ENCODE measurements at places on chromosomes 4 and X.
A peak's percentile ranks its signal among the peaks of the same experiment; 100 is the strongest.

- peak; percentile 49 for DNase-seq
Measured at GRCh38 chrX:108447303-108447702, 7.7 kb downstream of the COL4A5 start.

DNA sequence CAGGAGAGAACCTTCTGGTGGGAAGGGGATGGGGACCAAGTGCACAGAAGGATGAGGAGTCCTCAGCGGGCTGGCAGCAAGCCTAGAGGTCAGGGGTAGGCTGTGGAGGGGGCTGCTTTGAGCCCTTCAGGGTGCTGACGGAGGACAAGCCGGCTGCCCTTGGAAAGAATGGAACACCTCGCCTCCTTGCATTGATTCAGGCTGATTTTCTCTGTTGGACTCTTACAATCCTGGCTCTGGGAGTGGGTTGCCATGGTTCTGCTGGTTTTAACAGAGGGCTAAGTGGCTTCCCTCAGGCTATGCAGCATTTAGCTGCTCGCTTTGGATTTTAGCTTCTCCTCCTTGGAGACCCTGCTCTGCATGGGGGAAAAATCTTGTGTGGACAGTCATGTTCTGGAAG lies 49.4 kb upstream of the CHRNA9 start:
- DNase-seq = no peak

- DNase-seq = peak; percentile 53
Measured at GRCh38 chr4:173301518-173302201, 32.5 kb downstream of the HMGB2 start.

- DNase-seq = no peak
Measured at GRCh38 chr4:120853161-120853935, 69.2 kb downstream of the PRDM5 start.

- peak; percentile 34 for DNase-seq
Measured at GRCh38 chr4:39591290-39591689, 47.4 kb downstream of the SMIM14 start.

- peak; percentile 2 for DNase-seq
Measured at GRCh38 chr4:30948653-30949052, 228.5 kb downstream of the PCDH7 start.

GRCh38 chr4:180550106-180550505 lies 1693.1 kb upstream of the TENM3 start:
- no peak for DNase-seq

DNA sequence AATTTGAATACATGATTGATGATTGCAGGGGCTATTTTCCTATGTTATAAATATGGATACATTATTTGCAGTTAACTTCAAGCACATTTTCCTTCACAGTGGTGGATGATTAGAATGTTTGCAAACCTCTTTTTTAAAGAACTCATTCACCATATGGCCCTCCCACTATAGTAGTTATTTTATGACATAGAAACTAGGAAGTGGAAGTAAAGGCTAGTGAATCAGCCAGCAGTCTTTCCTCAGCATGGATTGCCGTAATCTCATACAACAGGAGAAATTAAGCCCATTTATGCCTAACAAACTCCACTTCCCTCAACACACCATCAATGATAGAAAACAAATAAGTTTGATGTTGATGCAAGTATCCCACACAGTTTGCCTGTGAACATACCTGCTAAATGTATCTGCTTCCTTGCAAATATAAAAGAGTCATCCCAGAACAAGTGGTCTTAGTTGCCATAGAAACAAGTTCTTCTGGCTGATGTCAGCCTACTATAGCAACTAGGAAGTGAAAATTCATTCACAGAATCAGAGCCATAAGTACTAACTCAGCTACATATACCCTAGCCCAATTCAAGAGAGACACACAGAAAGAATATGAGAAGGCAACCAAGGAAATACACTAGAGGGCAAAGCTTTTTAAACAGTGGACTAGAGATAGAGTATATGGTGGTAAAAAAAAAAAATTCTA lies 100.9 kb upstream of the RADX start:
- DNase-seq = no peak

DNA sequence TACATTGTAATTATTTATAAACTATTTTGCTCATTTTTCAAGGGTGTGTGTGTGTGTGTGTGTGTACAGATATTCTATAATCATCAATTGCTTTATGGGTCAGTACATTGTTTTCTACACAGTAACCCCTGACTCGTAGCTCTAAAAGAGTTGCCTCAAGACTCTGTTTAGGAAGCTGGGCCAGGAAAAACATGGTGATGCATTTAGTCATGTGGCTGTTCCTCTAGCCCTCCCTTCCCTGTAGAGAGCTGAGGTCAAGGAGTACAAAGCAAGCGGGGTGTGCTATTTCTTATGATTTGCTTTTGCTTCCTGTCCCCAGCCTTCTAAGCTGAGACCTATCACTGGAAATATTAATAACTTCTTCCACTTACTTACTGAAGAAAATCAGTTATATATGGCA lies 34.8 kb upstream of the SPANXD start:
- peak; percentile 18 for DNase-seq

GRCh38 chr4:64796581-64796980 lies 387.3 kb upstream of the TECRL start:
- DNase-seq = no peak

DNA sequence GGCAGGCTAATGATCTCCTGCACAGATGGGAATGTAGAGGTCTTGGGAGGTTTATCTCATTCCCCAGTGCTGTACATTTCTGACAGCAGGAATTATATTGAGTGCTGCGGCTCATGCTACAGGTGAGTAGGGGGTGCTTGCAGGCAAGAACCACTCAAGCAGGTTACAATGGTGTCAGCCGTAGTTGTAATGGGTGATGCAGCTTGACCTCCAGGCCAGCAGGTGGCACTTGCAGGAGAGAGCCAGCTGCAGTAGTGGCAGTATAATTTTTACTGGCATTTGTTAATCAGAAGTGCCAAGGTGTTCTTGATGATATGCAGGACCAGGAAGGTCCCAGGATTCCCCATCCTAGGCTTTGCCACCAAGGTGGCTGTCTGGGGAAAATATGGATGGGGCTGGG lies 759.6 kb upstream of the NDST4 start:
- no peak for DNase-seq

DNA sequence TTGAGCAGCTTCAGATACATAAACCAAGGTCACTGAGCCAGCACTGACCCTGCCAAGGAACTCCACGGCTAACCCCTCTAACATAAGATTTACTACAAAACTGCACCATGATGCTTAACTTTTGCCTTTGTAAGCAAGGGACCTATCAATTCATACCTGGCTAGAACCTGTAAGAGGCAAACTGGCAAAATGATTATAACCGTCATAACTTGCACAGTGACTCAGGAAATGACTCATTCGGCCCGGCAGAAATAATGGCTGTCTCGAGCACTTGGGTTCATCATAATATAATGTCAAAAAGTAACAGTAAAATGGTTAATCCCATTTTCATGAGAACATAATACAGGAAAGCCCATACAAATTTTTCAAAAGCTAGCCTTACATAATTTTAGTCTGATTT lies 17.2 kb downstream of the RASGEF1B start:
- DNase-seq = peak; percentile 42

GRCh38 chr4:149914119-149915115 lies 98.8 kb upstream of the IQCM start:
- DNase-seq = peak; percentile 46

- DNase-seq = no peak
Measured at GRCh38 chr4:140611854-140612253, 43.1 kb upstream of the UCP1 start.

- peak; percentile 68 for DNase-seq
Measured at GRCh38 chrX:140712413-140713173, 3.0 kb downstream of the LINC00632 start.

DNA sequence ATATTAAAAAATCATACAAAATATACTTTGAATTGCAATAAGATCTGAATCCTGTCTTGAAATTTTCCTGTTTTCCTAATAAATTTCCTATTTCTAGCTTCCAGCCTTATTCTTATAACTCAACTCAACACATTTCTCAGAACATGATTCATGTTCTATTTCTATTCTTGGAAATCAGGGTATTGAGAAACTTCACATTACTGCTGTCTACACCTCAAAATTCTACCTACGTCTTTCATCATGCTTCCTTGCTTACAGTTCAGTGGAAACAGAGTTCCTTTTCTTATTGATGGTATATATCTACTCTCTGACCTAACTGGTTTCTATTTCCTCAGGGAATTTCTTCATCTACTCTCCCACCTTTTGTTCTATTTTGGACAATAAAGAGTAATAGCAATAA lies 2139.0 kb downstream of the ARAP2 start:
- DNase-seq = no peak

GRCh38 chr4:77184974-77185373 lies 28.0 kb downstream of the CCNG2 start:
- no peak for DNase-seq

- DNase-seq = peak; percentile 13
Measured at GRCh38 chr4:138706201-138706600, 309.4 kb upstream of the NOCT start.

GRCh38 chrX:114267142-114267541 lies 316.7 kb upstream of the HTR2C start:
- DNase-seq = no peak

DNA sequence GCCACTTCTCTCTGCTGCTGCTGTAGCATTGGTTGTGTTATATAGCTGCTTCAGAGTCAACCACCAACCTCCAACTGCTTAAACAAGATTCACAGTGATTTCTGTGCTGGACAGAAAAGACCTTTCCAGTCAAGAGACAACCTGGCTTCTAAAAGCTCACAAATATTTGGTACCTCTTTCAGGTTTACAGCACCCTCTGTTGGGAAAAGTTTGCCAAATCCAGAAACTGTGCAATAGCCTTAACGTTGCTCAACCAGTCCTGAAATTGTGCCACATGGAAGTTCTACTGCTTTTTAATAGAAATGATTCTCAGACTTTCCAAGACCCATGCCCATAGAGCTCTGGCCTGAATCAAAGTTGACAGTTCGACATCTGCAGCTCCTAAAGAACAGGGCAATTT lies 842.1 kb upstream of the HTR2C start:
- DNase-seq = peak; percentile 55

GRCh38 chrX:136496764-136497555 lies 432 bp upstream of the HTATSF1 start:
- DNase-seq = peak; percentile 93

- peak; percentile 35 for DNase-seq
Measured at GRCh38 chr4:13881892-13882291, 254.4 kb upstream of the BOD1L1 start.

GRCh38 chr4:41148292-41148691 lies 66.0 kb downstream of the APBB2 start:
- DNase-seq = peak; percentile 50

DNA sequence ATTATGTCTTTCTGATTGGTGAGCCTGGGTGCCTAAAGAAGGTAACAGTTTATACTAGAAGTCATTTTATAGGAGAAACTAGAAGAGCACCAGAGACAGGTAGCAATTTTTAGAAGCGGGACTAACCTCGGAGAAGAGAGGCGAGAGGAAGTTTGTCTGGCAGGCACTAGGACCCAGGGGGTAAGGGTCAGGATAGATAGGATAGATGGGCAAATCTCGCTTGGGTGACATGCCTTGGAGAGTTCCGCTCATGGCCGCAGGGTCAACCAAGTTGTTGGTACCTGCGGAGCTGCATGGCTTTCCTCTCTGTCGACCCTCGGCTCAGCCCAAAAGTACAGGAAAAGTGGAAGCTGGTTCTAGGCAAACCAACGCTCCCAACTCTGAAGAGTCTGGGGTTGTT lies 11.3 kb downstream of the PI4K2B start:
- no peak for DNase-seq

GRCh38 chr4:152097371-152097770 lies 336.6 kb upstream of the GATB start:
- DNase-seq = no peak

- DNase-seq = peak; percentile 24
Measured at GRCh38 chr4:78610546-78611214, 59.1 kb downstream of the ANXA3 start.

- no peak for DNase-seq
Measured at GRCh38 chr4:88189881-88190585, 31.6 kb upstream of the ABCG2 start.

GRCh38 chrX:47212381-47213293 lies 5.8 kb upstream of the CDK16 start:
- no peak for DNase-seq

DNA sequence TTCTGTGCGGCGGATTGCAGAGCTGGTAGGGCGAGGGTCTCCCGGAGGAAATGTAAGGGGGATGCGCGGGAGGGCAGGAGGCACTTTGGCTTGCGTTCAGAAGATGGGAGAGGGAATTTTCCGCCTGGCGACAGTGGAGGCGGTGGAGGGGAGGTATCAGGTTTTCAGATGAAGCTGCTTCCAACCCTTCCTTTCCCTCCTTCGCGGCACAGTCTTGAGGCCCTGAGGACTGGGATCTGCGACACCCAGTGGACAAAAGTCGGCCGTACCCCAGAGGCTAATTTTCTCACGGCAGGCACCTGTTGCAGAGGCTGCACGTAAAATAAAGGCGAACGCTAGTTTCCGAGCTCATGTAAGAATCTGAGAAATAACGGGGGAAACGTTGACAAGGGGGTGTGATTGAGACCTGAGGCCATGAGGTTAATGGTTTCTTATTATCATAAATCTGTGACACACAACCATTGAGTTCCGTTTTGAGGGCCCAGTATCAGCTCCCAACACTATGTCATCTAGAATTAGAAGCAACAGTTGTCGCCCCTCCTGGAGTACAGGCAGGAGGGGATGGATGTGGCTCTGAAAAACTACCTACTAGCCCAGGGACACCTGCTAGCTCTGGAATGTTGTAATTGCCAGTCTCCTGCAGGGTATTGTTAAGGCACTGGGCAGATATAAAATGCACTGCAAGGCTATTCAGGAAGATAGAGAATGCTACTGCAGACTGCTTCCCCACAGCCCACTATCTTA lies 1.1 kb downstream of the ZCCHC18 start:
- DNase-seq = peak; percentile 72

DNA sequence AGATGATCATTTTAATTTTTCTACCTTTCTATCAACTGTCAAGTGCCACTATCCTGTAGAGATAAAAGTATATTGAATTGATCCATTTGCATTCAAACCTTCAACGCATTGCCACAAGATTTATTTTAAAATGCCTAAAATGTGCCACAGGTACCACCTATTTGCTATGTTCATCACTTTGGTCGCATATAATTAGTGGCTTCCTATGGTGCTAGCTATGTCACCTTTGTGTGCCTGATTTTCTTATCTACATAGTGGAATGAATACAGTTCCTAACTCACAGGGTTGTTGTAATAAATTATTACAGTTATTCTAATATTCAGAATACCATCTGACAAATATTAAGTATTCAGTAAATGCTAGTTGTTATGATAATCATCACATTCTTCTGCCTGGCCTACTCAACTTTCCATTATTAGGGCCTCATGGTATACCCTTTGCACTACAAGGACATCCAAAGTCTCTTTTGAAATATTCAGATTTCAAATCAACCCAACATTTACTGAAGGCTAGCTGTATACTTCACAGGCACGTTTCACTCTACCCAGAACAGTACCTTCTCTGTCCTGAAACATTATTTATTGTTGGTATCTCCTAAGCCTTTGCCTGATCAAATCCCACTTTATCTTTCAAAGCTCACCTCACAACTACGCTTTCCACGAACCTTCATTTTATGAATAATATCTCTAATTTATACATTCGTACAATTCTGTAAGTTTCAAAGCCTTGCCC lies 62.4 kb downstream of the ANXA10 start:
- no peak for DNase-seq

DNA sequence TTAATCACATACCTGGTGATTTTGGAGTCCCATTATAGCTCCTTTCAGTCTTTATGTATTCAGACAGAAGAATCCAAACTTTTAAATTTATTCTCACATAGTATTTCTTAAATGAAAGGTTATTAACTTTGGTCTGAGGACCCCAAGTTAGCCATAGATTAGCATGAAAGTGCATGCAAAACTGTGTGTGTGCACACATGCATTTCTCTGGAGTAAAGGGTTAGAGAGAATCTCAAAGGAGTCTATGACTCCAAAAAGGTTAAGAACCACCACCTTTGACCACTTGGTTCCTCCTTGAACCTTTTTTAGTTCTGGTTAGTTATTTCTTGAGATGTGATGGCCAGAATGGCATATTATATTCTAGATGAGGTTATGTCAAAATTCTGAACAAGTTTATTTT lies 102.0 kb downstream of the MGST2 start:
- no peak for DNase-seq

Measured in M059J (cell line).